ENCODE measurements at places on chromosomes 7 and 10.

- no peak for DNase-seq
These were observed 721.5 kb downstream of the GRID1 start for GRCh38 chr10:85645053-85645452.

DNA sequence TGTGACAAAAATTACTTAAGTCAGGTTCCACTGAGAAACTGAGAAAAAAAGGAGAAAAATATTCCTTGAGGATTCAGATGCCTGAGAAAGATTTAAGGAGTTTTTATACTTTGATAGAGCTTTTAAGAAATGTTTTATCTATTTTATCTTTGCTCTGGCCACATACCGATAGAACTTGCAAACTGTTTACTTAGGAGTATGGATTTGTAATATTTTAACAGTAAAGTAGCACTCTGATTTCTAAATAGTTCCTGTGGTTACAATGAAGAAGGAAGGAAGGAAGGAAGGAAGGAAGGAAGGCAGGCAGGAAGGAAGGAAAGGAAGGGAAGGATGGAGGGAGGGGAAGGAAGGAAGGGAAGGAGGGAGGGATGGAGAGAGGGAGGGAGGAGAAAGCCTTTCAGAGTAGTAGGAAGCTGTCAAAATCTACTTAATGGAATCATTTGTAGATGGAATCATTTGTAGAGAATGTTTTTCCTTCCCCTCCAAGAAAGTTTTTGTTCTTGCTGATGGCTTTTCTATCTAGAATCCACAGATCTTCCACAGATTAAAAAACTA lies 489.0 kb upstream of the ANKRD30A start:
- no peak for DNase-seq

DNA sequence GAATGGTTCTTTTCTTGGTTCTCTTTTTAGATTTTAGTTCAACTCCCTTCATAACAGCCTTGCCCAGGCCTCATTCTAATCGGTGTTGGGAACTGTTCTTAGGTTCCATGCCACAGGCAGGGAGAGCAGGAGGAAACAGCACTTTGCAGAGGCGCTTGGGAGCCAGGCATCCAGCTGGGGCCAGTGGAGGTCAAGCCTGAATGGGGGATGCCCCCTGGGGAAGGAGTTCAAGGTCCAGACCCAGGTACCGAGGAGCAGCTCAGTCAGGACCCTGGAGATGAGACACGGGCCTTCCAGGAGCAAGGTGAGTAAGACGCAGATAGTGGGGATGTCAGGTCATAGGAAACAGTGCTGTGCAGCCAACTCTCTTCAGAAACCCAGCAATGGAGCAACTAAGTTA lies 4.5 kb downstream of the ZSCAN25 start:
- no peak for DNase-seq

DNA sequence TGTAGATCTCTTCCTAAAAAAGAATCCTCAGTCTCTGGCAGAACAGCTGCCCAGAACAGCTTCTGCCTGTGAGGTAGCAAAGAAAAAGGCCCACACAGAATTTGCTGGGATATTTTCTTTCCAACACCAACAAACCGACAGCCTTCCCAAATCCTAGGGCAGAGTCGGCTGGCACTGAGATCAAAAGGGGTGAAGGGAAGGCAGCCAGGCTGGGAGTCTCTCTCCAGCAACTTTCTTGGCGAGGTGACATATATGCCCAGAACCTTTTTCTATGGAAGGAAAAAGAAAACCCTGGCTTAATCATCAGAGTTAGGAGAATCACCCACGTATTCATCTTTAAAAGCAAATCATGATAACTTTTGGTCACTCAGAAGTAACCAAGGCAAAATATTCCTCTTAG lies 279.6 kb downstream of the DNAJB6 start:
- DNase-seq: no peak

DNA sequence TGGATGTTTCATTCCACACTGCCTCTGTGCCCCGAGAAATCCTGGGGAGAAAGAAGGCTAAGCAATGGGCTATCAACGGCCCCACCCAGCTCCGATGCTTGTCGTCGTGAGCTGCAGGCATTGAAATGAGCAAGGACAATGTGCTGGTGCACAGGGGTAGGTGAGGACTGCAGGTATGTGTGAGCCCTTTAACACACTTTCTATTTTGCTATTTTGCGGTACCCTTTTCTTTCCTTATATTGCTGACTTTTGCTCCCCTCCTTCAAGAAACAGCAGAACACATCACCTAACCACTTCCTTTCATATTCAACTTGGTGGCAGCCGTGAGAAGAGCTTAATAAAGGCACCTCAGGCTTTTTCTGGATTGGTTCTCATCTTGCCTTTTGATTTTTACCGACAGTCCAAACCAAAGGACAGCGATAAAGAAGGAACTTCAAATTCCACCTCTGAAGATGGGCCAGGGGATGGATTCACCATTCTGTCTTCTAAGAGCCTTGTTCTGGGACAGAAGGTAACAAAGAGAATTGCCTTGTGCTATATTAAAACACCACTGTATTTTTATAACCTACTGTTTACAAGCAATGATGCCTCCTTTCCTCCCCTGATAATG lies 39.2 kb downstream of the AIFM2 start:
- DNase-seq: no peak

DNA sequence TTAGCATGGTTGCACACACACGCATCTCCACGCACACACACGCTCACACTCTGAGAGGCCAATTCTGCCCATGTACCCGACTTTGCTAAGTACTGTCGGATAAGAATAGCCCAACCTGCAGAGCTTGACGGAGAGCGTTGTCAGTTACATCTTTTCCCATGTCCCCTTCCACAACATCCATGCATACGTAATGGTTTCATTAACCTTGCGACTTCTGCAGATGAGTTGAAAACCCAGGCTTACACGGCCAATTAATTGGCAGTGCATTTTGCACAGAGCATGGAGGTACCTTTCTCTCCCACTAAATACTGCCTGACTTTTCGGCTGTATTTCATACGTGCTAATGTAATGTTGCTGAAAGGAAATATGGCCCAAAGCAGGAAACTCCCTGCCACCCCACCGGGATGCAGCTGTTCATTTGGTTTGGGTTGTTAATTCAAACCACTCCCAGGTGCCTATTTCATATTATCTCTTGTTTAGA lies 291.2 kb upstream of the HABP2 start:
- no peak for DNase-seq
